ENCODE measurements at places on chromosomes 7 and 10. TPM values are rescaled to one million over a fixed set of nuclear protein-coding genes. Genes with fewer than 3 reads are reported as not detected.

Gene RBM33
- polyA plus RNA-seq = 25.6 TPM

Gene REEP3
- 7.3 TPM for polyA plus RNA-seq

Gene OGDHL
- polyA plus RNA-seq = 0.10 TPM

Gene TMEM130
- polyA plus RNA-seq = not detected

Gene FAM237B
- not detected for polyA plus RNA-seq

Gene SEMA3A
- 0.64 TPM for polyA plus RNA-seq

Gene CPXM2
- 4.2 TPM for polyA plus RNA-seq

Gene NOS3
- polyA plus RNA-seq = 4.5 TPM

Gene PCGF6
- 4.8 TPM for polyA plus RNA-seq

Gene GRM3
- polyA plus RNA-seq = 0.02 TPM

Gene DOCK1
- 17.5 TPM for polyA plus RNA-seq

Gene PTPN20
- polyA plus RNA-seq = 2.2 TPM

Gene ANKRD30A
- not detected for polyA plus RNA-seq

Gene TMEM72
- not detected for polyA plus RNA-seq

Gene GNGT1
- not detected for polyA plus RNA-seq

Gene TSPAN15
- polyA plus RNA-seq = 8.0 TPM

Measured in esophagus (tissue), 2 donors.